ENCODE measurements at places on chromosomes 16 and 17. TPM values are rescaled to one million over a fixed set of nuclear protein-coding genes. Genes with fewer than 3 reads are reported as not detected.

- peak; percentile 86 for DNase-seq
These were observed 17.4 kb downstream of the ITPRIPL2 start for GRCh38 chr16:19130852-19131824.

- no peak for DNase-seq
These were observed 20.1 kb downstream of the YWHAE start for GRCh38 chr17:1379930-1380313.

DNA sequence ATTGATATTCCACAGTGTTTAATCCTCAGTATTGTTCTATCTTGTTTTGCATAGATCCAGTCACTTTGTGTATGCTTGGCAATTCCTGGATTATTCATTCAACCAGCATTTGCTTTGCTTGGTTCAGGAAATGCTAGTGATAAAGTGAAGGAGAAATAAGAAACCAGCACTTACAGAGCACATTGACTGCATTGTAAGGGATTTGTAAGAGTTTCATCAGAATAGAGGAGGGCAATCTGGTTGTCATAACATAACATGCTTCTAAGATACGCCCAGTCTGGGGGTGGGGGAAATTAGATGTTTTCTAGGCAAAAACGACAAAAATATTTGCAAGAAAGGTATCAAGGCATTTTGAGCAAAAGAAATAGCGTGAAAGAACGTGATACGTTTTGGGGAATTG, 40.4 kb downstream of the TNRC6A start:
- no peak for DNase-seq

DNA sequence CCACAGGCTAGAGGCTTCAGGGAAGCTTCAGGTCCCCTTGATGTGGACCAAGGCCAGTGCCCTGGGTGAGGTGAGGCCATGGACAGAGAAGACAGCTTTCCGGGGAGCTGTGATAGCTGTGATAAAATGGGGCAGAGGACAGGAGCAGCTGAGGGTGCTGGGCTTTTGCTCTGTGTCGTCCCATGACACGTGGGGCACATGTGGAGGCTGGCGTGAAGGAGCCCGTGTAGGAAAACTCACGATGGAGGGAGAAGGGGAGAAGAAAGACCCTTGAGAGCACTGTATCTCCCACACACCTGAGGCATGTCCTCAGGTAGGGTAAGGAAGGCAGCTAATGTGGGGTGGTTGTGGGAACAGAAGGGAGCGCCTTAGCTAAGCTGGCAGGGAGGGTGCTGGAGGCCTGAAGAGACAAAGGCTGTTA, 21.3 kb downstream of the B9D1 start:
- DNase-seq, result no peak

GRCh38 chr17:14152721-14153120, 83.4 kb downstream of the COX10 start:
- no peak for DNase-seq

- DNase-seq, result no peak
These were observed 27.8 kb downstream of the COG4 start for GRCh38 chr16:70495425-70496182.

Gene KRTAP1-1
- not detected for total RNA-seq

Gene AOC3
- total RNA-seq, result 0.17 TPM

Gene MAP2K6
- total RNA-seq, result 0.26 TPM

Gene PDE6G
- total RNA-seq, result not detected

Data from LHCN-M2 (cell line).